ENCODE measurements at places on chromosomes 3 and 15.

DNA sequence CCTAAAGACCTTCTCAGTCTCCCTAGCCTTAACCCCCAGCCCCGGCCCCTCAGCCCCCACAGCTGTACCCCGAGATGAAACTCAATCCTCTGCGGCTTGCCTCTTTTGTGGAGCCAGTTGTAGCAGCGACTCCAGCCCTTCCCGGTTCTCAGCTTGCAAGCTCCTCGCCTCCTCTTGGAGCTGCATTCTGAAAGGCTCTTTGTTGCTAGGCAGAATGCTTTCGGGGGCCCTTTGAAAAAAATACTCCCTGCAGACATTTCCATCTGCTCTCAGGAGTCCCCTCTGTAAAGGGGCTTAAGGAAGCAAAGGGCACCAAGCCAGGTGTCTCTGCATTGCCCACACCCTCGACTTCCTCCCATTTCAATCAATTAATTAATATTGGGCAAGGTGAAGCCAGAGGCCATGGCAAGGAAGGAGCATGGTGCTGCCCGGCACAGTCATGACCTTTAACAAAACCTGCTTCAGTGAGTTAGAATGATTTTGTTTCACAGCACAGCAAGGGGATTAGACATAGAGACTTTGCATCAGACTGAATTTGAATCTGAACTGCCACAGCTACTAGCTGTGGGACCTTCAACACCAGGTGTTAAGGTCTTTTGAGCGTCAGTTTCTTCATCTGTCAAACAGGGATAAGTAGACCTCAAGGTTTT is 65.5 kb downstream of the SRGAP3 start:
- no peak for DNase-seq

DNA sequence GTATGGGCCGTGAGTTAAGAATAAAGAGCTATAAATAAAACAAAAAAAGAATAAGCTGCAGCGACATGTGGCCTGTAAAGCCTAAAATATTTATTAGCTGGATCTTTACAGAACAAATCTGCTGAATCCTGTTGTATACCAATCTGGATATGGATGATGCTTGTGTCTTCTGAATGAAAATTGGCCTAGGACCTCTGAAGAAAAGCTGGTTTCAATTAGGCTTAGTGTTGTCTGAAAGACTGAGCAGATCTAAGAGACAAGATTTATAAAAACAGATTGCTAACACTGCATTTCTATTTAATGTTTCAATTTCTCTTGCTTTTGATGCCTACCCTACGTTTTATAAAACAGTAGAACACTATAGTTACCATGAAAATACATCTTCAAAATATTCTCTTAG is 57.9 kb downstream of the ST3GAL6 start:
- no peak for DNase-seq

GRCh38 chr3:195131176-195131575 is 139.8 kb downstream of the XXYLT1 start:
- DNase-seq, result no peak

GRCh38 chr15:60760646-60761504 is 281.9 kb upstream of the ICE2 start:
- DNase-seq, result no peak

GRCh38 chr15:81612631-81613030 is 238.6 kb upstream of the TMC3 start:
- no peak for DNase-seq

- DNase-seq, result no peak
These were observed 34.2 kb upstream of the ACAD9 start for GRCh38 chr3:128845119-128845777.

DNA sequence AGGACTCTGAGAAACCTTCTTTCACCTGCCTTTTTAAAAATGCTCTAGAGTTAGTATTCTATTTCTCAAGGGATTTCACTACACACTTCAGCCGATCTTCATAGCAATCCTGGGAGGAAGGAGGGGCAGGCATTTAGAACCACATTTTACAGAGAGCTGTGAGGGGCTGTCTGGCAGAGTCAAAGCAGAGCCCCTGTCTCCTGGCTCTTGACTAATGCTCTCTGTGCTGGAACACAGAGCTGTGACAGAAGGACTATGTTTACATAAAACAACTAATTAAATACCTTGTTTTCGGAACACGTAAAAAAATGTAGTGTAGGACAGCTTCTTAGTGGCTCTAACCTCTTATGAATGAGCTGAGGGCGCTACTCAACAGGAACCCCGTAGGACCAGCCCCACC is 7.6 kb upstream of the SPTBN5 start:
- no peak for DNase-seq

DNA sequence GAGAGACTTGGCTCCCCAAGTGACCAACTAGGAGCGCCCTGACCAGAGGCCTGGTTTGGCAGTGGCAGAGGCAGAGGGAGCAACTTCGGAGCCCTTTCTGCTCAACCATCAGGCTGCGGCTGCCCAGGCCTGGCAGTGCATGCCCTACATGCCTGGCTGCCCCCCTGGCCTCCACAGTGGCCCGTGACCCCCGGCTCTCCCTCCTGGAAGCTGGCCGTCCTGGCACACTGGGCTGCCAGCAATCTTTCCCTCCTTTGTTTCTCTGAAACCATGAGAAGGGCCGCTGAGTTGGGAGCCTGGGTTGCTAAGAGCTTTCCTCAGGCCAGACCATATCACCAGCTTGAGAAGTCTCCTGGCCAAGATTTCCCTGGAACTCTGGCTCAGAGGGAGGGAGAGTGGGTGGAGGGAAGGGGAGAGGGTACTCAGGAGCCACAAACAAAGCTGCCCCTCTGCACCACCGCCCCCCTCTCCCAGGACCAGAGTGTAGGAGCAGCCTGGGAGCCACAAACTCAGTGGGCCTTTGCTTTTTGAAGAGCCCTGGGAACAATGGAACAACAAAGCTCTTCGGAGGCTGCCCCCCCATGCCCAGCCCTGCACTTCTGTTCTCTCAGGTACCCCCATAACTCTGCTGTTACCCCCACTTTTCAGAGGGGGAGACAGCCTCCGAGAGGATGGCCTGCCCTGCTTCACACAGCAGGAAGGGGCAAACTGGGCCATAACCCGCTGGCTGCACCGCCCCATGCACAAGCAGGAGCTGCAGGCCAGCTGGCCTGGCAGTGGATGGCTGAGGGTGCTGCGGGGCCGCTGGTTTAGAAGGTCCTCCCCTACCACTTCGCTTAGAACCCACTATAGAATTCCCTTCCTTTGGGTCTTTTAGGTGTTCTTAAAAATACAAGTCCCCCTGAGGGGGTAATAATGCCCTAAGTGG is 11.3 kb downstream of the CORO2B start:
- no peak for DNase-seq

DNA sequence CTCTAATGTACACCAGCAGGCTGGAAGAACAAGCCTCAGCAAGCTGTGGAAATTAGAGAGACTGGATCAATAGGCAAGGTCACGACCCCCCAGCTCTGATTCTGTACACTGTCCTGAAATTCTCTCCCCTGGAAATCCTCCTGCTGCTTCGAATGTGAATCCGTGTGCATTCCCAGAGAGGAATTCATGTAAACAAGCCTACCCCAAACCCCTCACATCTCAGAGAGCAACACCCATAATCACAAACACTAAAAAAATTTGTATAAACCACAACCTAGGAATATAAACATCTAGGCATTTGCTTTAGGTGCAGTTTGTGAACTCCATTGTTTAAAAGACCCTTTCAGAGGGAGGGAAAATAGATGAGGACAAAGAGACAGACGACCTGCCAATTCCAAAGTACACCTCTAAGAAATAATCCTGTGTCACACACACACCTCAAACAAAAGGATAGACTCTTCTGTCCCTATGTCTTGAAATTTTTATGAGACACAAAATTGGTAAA is 325.2 kb downstream of the WDR72 start:
- no peak for DNase-seq

DNA sequence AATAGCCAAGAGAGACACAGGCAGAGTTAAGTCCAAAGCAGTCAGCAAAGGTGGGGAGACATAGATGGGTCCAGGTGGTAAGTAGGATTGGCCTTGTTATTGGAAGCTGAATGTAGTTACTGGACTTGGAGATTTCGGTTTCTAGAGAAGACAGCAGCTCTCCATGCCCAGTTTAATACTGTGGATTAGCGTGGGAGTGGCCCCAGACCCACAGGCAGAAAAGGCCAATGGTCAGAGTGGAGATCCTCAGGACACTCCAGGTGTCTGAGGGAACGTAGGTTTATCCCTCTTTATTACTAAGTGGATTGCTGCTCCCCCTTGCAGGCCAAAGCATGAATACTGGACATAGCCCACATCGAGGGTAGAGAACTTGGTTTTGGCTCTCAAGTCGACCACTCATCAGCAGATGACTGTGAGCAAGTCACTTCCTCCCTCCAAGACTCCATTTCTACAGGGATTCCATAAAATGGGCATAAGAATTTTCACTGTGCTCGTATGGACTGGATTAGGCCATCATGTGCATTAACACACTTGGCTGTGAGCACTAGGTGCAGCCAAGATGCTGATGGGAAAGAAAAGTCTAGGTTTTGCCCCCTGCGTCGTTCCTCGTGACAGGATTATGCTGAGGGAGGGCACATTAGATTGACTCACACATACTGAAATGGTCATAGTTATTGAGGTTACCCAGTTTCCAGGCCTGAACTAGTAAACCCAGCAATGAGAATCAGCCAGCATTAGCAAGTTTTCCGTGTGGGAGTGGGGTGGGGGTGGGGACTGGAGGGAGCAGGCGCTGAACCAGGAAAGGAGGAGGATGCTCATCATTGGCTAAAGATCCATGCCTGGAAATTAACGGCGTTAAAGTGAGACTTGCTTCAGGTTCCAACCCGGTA is 225.2 kb upstream of the TPRG1 start:
- no peak for DNase-seq

GRCh38 chr3:138898301-138898700 is 48.6 kb downstream of the FOXL2 start:
- no peak for DNase-seq

DNA sequence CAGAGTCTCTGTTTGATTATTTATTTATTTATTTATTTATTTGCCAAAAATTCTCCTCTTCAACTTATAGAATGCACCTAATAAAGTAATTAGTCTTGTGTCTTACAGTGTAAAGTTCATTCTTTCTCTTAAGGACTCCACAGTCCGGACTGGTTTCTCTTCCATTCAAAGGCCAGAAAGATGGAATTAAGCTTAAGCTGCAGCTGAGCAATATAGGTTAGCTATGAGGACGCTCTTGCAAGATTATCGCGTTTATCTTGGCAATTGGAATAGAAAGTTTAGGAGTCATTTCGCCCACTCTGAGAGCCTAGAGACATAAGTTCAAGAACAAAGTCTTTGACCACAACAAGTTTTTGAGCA is 15.0 kb downstream of the TAGLN3 start:
- DNase-seq, result no peak

- no peak for DNase-seq
These were observed 246.4 kb downstream of the SLC9A9 start for GRCh38 chr3:143601723-143602484.

DNA sequence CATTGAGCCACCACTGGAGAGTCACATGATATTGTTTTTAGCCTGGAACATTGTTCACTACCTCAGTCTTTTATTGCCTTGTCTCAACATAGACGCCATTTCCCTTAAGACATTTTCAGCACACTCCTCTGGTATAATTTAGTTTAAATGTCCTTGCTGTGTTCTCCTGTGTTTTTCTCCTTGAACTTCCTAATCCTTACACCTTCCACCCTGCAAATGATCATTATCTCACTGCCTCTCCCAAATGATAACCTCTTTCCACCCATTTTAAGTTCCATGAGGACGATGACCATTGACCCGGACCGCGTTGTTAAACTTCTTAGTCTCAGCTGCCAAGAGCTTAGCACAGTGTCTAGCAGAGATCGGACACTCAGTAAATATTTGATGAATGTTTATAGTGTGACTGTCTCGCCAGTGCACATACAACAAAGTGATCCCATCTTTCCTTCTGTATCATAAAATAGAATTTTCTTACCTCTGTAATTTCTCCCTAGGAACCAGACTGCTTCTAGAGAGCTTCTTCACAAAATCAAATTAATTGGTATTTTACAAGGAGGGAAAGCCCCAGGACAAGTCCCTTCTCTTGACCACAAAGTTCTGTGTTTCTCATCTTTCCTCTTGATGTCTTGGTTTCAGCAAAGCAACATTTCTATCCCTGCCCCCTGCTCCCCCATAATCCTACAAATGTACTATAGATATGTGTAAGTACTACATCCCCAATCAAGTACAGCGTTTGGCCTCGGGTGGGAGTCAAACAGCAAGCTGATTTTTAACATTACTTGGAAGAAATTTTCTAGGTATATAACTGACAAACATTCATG is 429.6 kb downstream of the LPP start:
- no peak for DNase-seq

- DNase-seq, result no peak
These were observed 3.2 kb upstream of the BCL2L10 start for GRCh38 chr15:52115598-52116427.

DNA sequence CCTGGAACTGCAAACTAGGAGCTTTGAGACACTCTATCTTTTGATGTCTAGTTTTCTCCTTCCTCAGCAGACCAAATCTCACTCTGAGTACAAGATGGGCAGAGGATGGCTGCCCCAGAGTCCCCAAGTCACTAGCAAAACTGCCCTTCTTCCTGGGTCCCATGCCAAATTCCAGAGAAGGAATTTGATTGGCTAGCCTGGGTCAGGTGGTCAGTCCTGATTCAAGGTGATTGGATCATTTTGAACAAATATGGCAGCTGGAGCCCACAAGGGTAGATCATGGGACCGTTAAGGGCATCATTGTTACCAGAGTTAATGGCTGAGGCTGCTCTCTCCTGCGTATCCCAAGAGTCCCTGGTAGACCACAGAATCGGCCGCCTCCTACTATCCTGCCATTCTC is 21.7 kb downstream of the SLC6A1 start:
- DNase-seq, result no peak

GRCh38 chr3:10376353-10376752 is 55.4 kb upstream of the SEC13 start:
- no peak for DNase-seq

- DNase-seq, result no peak
These were observed 10.6 kb upstream of the WNT7A start for GRCh38 chr3:13890377-13891016.

- DNase-seq, result no peak
These were observed 23.0 kb downstream of the MYH15 start for GRCh38 chr3:108487439-108487838.

DNA sequence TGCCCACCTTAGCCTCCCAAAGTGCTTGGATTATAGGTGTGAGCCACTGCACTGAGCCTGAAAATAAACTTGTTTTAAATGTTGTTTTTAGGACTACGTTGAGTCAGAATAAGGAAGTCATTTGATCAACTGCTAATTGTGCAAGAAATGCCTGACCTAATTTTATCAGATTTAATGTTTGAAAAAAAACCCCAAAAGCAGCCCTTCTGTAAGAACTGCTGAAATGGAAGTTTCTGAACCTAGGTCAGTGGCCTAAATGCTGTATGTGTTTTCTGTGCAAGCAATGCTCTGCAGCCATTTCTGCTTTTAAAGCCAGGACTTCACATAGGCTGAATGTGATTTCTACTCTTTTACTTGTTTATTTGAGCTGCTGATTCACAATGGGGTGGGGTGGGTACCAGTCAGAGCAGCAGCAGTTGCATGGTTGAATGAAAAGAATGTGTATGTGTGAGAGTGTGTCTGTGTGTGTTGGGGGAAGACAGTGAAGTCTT is 6.6 kb downstream of the GPX1 start:
- no peak for DNase-seq

DNA sequence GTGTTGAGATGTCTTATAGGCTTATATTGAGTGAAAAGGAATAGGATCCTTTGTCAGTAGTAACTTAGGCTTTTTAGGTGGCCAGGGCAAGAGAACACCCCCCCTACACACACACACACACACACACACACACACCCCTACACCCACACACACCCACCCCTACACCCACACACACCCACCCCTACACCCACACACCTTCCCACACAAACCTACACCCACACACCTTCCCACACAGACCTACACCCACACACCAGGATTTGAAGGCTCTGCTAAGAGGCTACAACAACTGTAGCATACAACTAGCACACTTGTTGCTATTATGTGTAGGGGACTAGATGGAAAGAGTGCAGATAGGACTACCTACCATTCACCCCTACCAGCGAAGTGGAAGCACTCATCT is 172.6 kb downstream of the PGPEP1L start:
- DNase-seq, result no peak
